ENCODE measurements at places on chromosomes 4 and X.

DNA sequence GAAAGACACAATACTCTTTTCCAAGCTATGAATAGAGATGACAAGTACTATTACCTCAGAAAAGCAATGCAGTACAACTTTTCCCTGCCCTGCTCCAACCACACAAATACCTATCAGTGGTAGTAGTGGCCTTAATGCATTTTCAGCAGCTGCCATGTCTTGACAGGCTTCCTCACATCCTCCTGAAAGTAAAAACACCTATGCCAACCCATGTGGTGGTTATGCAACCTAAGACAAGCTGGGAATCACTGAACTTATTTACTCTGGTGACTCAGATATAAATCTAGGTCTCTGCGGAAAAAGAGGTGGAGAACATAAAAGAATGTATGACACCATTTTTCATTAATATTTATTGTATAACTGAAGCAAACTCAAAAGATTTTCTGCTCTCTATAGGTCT is 14.5 kb downstream of the WDFY3 start:
- no peak for DNase-seq

GRCh38 chrX:37745354-37745753 is 34.5 kb upstream of the CYBB start:
- peak; percentile 59 for DNase-seq

GRCh38 chr4:26272654-26273615 is 47.9 kb upstream of the RBPJ start:
- DNase-seq: peak; percentile 86

DNA sequence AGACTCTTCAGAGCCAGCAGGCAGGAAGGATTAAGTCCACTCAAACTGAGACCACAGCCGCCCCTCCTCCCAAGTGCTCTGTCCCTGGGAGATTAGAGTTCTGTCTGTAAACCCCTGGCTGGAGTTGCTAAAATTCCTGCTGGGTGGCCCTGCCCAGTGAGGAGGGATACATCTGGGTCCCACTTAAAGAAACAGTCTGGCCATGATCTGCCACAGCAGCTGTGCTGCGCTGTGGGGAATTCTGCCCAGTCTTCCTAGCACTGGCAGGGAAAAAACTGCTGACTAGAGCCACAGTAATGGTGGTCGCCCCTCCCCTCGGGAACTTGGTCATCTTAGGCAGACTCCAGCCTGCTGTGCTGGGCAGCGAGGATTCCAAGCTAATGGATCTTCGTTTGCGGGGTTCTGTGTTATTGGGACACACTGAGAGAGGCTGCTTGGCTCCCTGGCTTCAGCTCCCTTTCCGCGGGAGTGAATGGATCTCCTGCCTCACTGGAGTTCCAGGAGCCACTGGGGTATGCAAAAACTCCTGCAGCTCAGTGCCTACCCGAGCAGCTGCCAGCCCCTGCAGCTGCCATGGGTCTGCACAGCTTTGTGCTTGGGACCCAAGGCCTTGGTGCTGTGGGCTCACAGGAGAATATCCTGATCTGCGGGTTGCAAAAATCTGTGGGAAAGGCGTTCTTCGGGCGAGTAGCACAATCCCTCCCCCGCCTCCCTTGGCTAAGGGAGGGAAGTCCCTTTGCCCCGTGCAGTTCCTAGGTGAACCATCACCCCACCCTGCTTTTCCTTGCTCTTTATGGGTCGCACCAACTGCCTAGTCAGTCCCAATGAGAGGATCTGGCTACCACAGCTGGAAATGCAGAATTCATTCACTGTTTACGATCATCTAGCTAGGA is 15.7 kb downstream of the ZXDB start:
- no peak for DNase-seq

GRCh38 chr4:124636788-124637187 is 75.7 kb downstream of the ANKRD50 start:
- DNase-seq: no peak

GRCh38 chrX:9383655-9384054 is 81.2 kb upstream of the TBL1X start:
- DNase-seq: no peak

Data from Kasumi-1 (cell line).